ENCODE measurements at places on chromosomes 5 and 9.

GRCh38 chr5:134275822-134276221, 49.9 kb upstream of the PPP2CA start:
- no peak for DNase-seq

DNA sequence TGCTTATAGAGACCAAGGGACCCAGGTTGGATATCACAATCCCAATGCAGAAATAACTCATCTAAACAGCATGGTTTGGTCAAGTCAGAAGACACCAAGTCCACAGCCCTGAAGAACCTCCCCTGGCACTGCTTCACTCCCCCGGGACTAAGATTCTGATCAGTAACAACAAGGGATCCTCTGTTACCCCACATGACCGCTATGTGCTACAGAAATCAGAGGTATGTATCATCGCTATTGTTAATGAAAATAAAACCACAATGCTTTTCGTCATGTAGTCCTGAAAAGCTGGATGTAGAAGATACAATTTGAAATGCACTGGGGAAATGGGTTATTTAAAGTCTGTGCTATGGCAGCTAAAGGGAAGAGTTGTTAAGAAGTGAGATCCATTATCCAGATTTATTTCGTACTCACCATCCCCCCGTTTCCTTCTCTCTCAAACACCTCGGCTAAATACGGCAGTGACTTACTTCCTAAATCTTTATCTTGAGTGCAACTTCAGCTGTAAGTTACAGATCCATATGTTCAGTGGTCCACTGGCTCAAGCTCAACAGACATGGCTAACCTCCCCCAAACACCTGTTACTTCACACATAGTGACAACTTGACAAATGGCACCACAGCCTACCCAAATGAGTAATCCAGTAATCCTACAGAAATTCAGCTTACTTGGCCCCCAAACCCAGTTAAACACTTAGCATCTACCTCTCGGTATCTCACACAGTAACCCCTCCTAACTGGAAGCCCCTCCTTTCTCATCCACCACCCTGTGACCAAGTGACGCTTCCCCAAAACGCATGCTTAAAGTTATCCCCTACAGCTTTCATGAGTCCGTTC, 129.2 kb downstream of the MYO10 start:
- no peak for DNase-seq

DNA sequence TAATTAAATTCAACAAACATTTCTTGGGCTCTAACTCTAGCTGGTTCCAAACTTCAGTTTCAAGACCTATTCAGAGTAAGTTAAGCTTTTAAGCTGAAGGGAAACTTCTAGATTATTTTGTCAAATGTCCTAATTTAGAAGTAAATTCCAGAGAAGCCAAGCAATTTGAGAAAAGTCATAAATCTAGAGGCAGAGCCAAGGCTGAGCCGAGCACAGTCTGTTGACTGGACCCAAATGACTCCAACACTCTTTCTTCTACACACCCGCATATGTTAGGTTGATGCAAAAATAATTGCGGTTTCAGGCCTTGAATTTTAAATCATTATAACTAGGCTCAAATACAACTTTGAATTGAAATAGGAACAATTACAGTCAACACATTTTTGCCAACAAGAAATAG, 319.7 kb downstream of the NFIB start:
- DNase-seq, result no peak

DNA sequence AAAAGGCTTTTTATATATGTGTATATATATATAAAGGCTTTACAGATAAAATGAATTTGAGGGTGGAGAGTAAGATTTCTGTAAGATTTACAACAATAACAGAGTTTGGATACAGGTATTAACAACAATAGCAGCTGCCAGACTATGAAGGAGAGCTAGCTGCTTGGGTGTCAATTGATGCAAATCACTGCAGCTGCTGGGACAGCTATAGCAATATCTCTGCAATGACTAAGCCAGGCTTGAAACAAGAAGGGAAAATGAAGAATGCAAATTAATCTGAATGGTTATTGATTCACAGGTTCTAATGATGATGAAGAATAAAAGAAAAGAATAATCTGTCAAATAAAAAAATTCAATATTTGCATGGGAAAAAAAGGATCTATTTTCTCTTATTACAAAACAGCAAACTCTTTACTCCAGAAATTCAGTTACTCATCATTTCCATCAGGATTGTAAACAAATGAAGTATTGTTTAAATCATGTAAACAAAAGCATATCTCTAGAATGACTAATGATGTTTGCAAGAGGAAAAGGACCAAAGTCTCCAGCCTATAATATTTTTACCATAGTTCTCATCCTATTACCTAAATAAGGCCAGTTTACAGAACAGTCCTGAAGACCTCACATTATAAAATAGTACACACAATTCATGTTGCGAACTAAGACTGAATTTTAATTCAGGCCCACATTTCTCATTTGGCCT, 219.0 kb downstream of the HTR1A start:
- DNase-seq, result no peak

All from keratinocyte (primary cell).